Stimulated activated CD4-positive, alpha-beta T cell treated with anti-CD3 and anti-CD28 coated beads, Interleukin-4, amount 100 ng/mL, for 48 hours (primary cell): ENCODE measurements at places on chromosomes 3 and 15.

- DNase-seq, result no peak
Measured at GRCh38 chr3:197337656-197338055, 39.2 kb upstream of the DLG1 start.

- DNase-seq, result no peak
Measured at GRCh38 chr3:8767667-8768363, 1.6 kb downstream of the OXTR start.

- no peak for DNase-seq
Measured at GRCh38 chr3:43670635-43671522, 19.9 kb upstream of the ABHD5 start.

- DNase-seq, result no peak
Measured at GRCh38 chr3:1057436-1057835, 35.4 kb upstream of the CNTN6 start.

DNA sequence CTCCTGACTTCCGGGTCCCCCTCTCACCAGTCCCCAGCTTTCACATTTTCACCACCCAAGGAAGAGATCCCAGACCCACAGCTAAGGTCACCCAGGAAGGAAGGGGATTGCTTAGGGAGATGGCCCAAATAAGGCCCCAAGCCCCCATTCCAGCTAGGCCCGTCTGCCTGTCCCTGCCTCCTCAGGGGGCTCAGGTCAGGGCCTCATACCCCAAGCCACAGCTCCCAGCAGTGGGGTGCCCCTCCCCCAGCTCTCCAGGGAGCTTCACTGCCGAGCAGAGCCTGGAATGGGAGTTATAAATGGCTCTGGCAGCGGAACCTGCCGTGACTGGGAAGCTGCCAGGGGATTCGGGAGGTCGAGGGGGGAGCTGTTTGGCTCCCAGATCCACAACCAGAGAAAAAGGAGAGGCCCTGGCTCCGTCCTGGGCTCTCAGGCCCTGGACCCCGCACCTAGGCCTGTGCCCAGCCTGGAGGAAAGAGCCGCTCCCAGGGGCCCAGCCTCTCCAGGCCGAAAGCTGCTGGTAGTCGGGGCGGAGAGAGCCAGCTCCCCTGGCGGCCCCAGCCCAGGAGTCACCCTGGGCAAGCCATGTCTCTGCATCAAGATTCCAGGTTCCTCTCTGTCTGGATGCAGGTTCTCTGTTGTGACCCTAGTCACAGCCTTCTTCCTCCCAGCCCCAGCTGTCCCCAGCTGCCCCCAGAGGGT lies 550 bp downstream of the CCDC9B start:
- no peak for DNase-seq

DNA sequence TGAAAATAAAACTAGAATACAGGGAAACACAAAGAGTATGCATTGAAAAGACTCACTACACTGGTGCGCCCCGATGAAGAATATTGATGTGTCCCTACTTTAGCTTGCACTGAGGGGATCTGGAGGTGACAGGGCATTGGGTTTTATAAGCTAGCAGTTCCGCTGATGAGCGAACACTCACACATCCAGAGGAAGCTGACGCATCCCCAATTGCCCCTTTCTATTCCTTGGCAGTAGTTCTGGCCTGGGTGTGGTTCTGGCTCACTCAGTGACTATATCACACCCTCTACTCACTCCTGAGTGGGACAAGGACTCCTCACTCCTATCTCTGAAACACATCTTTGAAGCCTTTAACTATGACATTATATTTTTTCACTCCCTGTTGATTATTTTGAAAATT lies 71.0 kb downstream of the B3GNT5 start:
- no peak for DNase-seq

- no peak for DNase-seq
Measured at GRCh38 chr3:45684327-45684892, 4.8 kb upstream of the SACM1L start.

- no peak for DNase-seq
Measured at GRCh38 chr15:77144026-77144425, 73.1 kb upstream of the TSPAN3 start.

DNA sequence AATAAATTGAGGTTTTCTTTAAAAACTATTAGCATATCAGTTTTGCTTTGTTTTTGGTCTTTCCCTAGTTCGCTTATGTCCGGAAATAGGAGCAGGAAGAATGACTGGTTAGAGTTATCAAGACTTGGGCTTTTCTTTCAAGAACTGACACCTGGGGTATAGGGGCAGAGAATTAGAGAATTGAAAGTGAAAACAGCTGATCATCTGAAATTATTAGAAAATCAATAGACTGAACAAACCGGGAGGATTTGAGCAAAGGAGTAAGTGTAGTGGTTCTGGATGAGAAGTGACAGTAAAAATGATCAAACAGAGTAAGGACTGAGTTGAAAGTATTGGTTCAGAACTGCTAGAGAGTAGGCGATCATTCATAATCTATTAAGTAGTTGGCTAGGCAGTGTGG lies 6.0 kb downstream of the MINDY2 start:
- DNase-seq, result no peak
